ENCODE measurements at places on chromosomes 7 and 10.

- DNase-seq: peak; percentile 77
Observed at GRCh38 chr7:35975851-35976454, 175.1 kb downstream of the SEPTIN7 start.

DNA sequence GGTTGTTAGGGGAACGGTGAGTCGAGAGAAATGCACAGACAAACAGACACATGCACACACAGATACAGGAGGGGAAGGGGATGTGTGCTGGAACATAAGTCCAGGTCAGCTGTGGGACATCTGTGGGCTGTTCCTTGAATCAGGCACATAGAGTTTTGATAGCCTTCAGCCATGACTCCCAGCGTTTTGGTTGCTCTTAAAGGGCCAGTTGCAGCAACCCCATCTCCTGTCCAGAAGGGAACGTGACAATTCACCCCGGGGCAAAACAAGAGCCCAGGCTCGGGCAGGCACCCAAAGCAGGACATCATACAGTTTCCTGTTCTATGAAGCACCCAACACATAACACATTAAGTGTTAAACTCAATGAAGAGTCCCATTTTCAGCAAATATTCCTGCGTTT, 9.6 kb downstream of the INSYN2A start:
- DNase-seq: no peak

GRCh38 chr7:121279060-121279620, 49.7 kb upstream of the WNT16 start:
- peak; percentile 64 for DNase-seq

DNA sequence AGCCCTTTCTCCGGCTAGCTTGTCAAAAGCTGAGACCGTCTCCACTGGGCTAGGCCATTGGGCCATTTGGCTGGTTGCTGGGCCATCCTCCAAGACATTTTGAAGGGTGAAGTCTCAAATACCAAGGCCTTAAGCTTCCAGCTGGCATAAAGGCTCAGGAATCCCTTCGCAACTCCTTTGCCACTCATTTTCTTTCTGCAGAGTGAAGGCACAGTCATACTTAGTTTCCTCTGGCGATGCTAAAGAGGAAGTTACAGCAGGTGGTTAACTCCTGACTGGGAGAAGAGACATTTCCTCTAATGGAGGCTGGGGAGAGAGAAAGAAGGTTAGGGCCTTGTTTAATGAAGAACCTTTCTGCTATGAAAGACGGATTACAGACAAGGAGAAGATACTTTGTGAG, 4.8 kb upstream of the REPIN1 start:
- no peak for DNase-seq

DNA sequence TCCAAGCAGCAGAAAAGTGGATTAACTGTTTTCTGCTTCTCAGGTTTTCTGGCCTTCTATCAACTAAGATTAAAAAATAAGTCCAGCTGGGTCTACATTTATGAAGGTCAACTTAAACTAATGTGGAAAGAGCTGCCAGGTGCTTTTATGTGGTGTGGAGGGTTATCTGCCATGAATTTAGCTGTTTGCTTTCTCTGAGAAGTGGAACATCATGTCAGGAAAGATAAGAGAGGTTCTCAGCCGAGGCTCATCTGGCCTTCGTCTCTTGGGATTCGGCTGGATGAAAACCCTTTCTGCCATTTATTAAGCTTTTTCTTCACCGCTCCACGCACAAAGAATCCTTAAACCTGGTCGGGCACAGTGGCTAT, 5.5 kb downstream of the PTPRN2 start:
- no peak for DNase-seq

- no peak for DNase-seq
Observed at GRCh38 chr7:25669281-25669781, 441.0 kb upstream of the NPVF start.

Data from iris pigment epithelial cell (primary cell).